GM04503 (cell line): ENCODE measurements at places on chromosomes 16 and 17.

DNA sequence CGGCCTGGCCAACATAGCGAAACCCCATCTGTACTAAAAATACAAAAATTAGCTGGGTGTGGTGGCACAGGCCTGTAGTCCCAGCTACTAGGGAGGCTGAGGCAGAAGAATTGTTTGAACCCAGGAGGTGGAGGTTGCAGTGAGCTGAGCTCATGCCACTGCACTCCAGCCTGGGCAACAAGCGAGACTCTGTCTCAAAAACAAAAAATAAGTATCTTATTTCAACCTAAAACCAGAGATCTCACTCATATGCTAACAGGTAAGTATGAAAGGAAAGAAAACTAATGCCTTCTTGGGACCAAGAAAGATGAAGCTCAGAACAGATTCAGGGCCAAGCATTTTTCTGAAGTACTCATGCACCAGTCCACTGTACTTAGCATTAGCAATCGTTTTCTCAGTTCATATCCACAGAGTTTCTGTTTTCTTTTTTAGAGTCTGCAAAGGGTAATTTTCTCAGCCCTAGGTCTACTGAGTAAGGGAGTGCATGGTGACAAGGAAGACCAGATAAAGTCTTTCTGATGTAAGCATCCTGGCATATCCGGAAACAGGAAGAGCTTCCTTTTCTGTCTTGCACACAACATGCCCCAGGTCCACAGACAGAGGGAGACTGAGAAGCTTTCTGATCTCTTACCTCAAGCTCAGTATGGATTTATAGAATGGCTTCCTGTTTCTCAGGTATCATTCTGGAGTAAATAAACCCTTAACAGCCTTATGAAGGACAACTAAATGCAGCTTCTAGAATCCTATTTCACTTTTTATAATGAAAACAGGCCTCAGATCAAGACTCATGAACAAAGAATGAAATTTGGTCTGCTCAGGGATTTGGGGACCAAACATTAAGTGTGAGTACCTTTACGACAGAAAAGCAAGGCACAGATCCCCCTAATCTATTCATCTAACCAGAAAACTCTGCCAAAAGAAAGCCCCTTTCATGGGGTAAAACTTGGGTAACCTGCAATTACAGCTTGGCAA is 38.7 kb upstream of the FOXJ1 start:
- no peak for DNase-seq

GRCh38 chr17:71287071-71287823 is 833.6 kb upstream of the SOX9 start:
- no peak for DNase-seq

GRCh38 chr17:81927653-81928543 is at the start of gene MAFG:
TSS of gene MAFG (minus strand) at chr17:81927735. CDS start at chr17:81923185, 4,550 bp downstream.
- DNase-seq: no peak

DNA sequence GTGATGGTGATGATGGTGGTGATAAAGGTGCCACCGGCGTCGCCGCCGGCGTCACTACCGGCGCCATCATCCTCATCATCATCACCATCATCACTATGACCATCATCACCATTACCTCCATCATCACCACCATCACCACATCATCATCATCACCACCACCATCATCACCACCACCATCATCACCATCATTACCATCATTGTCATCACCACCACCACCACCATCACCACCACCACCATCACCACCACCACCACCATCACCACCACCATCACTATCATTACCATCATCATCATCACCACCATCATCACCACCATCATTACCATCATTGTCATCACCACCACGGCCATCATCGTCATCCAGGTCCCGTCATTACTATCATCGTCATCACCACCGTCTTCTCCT is 179.7 kb downstream of the NPIPB11 start:
- no peak for DNase-seq

DNA sequence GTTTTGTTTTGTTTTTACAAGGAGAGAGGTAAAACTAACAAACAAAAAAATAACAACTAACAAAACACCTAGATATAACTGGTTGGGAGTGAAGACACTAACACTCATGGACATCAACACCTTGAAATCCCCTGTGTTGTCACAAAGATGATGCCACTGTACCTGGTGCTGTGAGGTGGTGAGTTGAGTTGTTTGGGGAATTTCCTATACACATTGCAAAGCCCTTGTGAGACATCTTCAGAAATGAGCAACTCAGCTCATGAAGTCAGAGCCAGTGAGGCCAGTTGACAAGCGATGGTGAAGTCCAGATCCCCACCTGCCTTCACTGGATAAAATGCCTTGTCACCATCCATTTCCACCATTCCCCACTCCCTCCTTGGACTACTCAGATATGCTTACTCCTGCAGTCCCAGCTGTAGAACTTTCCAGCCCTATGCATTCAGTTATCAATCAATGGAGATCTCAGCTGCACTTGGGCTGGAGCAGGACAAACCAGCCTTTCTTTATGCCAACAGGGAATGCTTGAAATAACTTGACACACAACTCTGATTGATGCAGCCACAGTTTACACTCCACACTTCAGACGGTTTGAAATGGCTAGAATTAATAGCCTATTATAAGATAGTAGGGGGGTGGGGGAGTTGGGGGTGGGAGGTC is 22.2 kb downstream of the ANKFN1 start:
- DNase-seq: no peak

DNA sequence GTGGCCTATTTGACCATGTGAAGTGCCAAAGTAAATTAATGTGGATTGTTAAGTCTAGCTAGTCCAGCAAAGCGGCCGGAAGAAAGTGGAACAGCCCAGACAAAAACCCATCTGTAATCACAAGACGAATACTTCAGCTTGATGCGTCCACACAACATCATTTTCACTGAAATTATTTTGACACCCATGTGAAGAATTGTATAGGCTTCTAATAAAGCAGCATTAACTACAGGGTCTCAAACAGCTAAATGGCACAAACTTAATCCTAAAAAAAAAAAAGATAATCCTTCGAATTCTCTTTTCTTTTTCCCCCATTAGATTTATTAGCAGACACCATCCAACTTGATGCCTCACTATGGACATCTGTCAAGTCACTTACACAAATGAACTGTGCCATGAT is 73.8 kb downstream of the TOX3 start:
- DNase-seq: no peak

DNA sequence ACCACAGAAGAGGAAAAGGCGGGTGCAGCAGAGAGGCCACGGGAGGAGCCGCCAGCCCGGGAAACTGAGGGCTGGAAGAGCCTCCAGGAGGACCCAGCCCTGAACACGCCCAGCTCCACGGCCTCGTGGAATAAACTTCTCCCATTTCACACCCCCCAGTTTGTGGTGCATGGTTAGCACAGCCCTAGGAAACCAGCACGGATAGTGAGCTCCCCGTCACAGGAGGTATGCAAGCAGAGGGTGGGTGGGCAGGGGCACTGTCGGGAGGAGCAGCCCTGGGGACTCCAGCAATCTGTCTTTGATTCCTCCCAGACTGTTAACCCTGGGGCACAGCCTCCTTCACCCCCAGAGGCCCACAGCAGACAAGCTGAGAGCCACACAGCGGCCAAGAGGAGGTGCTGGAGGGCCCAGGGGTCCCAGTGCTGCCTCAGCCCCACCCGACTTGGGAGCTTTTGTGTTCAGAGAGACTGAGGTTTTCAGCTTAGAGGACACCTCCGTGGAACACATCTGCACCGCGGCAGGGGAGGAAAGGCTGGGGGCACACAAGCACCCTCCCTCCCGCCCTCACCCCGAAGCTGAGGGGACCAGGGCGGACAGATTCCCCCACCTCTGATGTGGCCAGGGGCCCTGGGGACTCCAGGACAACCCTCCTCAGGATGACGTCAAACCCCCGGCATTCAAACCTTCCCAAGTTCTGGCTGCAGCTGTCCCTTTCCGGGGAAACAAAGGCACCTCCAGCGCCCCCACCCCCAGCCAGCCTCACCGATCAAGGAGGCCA is 1.7 kb upstream of the IL17C start:
- no peak for DNase-seq

- DNase-seq: no peak
These were observed 1.4 kb downstream of the PHF23 start for GRCh38 chr17:7237761-7238419.

DNA sequence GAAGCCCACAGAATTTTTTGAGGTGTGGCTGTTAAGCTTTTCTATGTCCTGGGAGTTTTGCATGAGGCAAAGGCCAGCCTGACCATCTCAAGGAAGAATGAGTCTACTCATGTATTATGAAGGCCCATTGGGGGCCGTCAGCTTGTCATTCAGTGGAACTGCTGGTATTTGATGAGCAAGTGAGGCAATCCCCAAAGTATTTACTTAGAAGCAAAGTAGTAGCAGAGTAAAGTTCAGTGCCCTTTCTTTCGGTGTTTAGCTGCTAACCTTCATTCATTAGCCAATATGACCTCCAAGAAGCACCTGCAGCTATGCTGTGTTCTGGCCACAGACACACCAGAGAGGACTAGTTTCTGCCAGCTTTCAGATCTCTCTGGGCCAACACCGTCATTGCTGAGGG is 80.2 kb downstream of the RPA1 start:
- no peak for DNase-seq

GRCh38 chr17:46038937-46039336 is 39.9 kb downstream of the STH start:
- no peak for DNase-seq

DNA sequence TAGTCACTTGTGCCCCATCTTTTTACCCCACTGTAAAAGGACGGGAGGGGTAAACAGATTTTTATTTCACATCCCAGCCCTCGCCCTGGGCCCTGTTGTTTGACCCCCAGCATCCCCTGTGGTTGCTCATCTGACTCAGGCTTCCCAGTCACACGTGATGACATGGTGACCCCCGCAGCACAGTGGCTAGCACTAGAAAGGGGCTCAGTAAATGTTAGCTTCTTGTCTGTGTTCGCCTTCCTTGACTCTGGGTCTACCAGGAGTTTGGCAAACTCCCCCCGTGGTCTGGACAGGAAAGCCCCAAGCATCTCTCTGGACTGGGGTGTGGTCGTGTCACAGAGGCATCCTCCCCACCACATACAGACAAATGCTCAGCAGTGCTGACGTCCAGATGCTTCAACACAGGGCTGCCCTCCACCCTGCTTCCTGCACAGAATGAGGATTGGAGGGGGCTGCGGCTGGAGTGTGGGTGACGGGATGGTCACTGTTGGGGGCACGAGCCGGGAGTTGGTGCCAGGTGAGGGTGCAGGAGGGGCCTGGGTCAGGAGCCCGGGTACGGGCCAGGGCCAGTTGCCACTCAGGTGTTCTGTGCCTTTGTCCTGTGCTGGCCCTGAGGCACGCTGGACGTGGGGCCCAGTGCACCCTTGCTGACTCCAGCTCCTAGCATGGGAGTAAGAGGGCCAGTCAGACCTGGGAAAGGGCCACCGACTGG is 69.1 kb downstream of the METRNL start:
- no peak for DNase-seq

DNA sequence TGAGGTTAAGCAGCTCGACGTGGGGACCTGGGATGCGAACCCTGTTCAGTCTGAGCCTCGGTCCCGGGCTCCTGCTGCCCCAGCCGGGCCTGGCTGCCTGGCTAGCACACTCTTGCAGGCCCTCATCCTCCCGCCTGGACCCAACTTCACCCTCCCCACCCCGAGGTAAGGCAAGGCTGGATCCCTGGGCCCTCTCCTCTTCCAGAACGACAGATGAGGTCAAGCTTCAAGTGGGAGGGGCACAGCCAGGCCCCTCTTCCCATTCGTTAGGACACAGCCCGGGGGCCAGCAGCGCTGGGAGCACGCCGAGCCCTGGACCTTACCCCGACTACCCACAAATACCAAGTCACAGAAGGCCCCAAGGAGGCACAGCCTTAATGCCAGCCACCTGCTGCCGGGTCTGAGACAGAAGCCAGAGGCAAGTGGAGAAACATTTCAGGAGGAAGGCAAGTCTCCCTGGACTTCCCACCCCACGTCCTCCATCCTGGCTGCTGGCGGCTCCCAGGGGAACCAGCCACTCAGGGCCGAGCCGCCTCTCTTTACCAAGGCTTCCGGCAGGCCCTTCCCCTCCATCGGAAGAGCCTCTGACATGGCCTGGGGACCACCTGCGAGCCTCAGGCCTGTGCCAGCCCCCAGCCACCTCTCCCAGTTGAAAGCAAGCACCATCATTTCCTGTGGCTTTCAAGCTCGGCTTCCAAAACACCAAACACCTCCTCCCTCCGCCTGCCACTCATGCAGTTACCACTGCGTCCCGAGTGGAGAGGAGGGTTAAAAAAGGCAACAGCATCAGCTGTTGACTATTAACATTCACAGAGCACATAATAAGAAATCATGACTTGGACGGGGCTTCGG is 59.9 kb downstream of the RPH3AL start:
- no peak for DNase-seq

- no peak for DNase-seq
These were observed 4.9 kb downstream of the FOXC2 start for GRCh38 chr16:86571530-86571915.

DNA sequence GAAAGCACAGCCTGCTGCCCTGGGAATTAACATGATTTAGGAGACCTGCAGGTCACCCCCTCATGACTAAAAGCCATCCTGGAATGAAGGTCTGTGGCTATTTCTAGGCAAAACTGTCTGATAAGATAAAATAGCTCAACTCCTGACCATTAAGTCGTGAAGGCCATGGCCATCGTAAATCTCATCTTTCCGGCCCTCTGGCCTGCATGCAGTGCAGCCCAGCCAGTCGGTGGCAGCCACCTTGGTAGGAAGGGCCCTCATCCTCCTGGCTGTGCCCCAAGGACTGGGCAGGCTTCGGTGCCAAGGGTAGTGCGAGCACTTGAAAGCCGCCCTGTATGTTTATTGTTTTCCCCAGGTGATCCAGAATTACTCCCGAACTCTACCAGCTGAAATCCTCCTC is 18.2 kb upstream of the MEOX1 start:
- DNase-seq: no peak

GRCh38 chr17:30520436-30520835 is 43.2 kb downstream of the GOSR1 start:
- peak; percentile 61 for DNase-seq

DNA sequence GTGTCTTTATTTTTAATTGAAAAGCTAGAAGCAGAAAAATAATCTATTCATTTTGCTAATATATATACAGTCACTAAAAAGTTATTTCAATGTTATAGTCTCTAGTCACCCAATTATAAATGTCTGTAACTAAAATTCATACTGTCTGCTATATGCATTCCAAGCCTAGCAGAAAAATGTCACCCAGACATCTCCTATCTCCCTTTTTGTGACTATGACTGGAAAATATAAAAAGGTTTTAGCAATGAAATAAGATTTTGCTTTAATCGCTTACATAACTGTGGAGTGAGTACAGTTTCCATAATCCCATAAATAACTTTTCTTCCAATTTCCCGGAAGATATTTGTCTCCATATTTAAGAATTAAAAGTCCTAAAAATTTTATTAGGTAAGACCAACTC is 88.6 kb downstream of the BRIP1 start:
- DNase-seq: no peak

DNA sequence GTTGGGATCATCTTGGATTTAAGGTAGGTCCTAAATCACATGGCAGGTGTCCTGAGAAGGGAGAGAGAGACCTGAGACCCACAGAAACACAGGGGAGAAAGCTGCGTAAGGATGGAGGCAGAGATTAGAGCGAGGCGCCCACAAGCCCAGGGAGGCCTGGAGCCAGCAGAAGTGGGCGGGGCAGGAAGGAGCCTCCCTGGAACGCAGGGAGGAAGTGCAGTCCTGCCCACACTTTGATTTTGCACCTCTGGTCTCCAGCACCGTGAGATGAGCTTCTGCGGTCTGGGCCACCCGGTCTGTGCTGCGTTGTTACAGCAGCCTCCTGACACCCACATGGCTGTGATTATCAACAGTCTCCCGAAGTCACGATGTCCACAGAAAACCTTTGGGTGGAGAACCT is 6.4 kb downstream of the DNASE1L2 start:
- DNase-seq: no peak

- DNase-seq: no peak
These were observed 166.8 kb downstream of the PRKCB start for GRCh38 chr16:24002619-24003018.
